ENCODE measurements at places on chromosomes 4 and X. TPM values are rescaled to one million over a fixed set of nuclear protein-coding genes. Genes with fewer than 3 reads are reported as not detected.

GRCh38 chr4:6280365-6280996 lies 10.8 kb downstream of the WFS1 start:
- H3K36me3 ChIP-seq: peaks cover 10% of the 10 kb centered on the region
- H3K27ac ChIP-seq: no peak overlapping the region
- H3K4me3 ChIP-seq: no peak overlapping the region
- no peak for DNase-seq

GRCh38 chrX:119230850-119231249 lies 5.2 kb upstream of the PGRMC1 start:
- no peaks in the 10 kb centered on the region for H3K36me3 ChIP-seq
- no peak overlapping the region for H3K27ac ChIP-seq
- no peak for DNase-seq
- H3K27me3 ChIP-seq: no peaks in the 10 kb centered on the region
- H3K4me3 ChIP-seq: no peak overlapping the region

- H3K36me3 ChIP-seq: no peaks in the 10 kb centered on the region
- DNase-seq: no peak
- no peak overlapping the region for H3K27ac ChIP-seq
- H3K4me1 ChIP-seq: no peaks in the 10 kb centered on the region
- no peaks in the 10 kb centered on the region for H3K27me3 ChIP-seq
Measured at GRCh38 chrX:44975666-44976263, 102.8 kb downstream of the KDM6A start.

DNA sequence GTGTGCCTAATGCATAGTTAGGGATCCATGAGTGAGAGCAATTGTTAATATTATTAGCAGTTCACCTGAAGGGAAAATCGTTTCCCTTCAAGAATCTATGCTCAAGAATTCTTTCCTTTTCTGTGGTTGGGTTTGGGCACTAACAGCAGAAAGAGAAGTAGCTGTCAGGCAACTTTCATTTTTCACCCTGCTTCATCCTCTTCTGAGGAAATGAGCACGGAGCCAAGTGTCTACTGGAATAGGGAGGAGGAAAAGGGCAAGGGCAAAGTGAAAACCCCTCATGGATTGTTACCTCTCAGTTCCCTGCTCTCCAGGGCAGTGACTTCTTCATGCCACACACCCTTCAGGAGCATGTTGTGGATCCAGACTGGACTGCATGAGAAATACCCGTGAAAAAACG lies 2.6 kb upstream of the HPGDS start:
- H3K27me3 ChIP-seq: no peaks in the 10 kb centered on the region
- no peak for DNase-seq
- no peaks in the 10 kb centered on the region for H3K36me3 ChIP-seq
- H3K27ac ChIP-seq: no peak overlapping the region
- no peak overlapping the region for H3K4me3 ChIP-seq

DNA sequence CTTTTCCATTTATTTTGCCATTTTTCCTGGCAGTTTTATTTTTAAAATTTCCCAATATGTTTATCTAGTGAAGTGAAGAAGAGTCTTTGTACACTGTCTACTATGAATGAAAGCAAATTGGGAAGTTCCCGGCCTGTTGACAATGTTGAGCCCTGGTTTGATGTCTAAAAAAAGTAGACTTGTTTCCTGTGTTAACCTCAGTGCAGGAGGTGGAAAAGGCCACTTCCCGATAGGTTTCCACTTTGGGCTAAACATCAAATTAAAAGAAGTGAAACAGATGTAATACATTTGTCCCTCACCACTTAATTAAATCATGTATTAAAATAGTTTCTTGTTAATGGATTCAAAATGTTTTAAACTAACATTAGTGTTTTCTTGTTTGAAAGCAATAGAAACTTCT lies 30.0 kb downstream of the BBS12 start:
- H3K36me3 ChIP-seq: no peaks in the 10 kb centered on the region
- H3K4me3 ChIP-seq: no peak overlapping the region
- no peaks in the 10 kb centered on the region for H3K27me3 ChIP-seq
- H3K4me1 ChIP-seq: peaks cover 4% of the 10 kb centered on the region

- no peak overlapping the region for H3K4me3 ChIP-seq
- H3K27ac ChIP-seq: no peak overlapping the region
- no peaks in the 10 kb centered on the region for H3K4me1 ChIP-seq
- H3K36me3 ChIP-seq: no peaks in the 10 kb centered on the region
Measured at GRCh38 chr4:55807556-55807955, 12.0 kb upstream of the EXOC1L start.

GRCh38 chr4:93103042-93103441 lies 725.5 kb upstream of the ATOH1 start:
- no peak overlapping the region for H3K4me3 ChIP-seq
- no peak for DNase-seq
- H3K27me3 ChIP-seq: no peaks in the 10 kb centered on the region

GRCh38 chr4:10490996-10491395 lies 33.8 kb upstream of the ZNF518B start:
- H3K36me3 ChIP-seq: no peaks in the 10 kb centered on the region
- no peak overlapping the region for H3K4me3 ChIP-seq
- no peaks in the 10 kb centered on the region for H3K27me3 ChIP-seq
- H3K4me1 ChIP-seq: no peaks in the 10 kb centered on the region
- H3K27ac ChIP-seq: no peak overlapping the region
- no peak for DNase-seq

DNA sequence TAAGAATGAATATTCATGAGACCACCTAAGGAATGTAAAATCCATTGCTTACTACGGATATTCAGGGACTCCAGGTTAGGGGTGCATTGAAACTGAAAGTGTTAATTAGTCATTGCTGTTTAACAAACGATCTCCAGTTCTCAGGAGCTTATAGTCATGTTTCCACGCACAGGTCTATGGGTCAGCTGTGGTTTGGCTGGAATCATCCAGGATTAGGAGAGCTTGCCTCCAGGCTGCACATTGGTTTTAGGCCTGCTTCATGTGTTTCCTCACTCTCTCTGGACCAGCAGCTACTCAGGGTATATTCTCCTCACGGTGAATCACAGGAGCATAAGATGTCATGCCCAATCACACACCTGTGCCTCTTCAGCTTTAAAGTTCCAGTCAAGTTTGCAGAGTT lies 98.9 kb downstream of the ATXN3L start:
- H3K36me3 ChIP-seq: no peaks in the 10 kb centered on the region
- no peaks in the 10 kb centered on the region for H3K4me1 ChIP-seq
- no peak for DNase-seq

- no peaks in the 10 kb centered on the region for H3K27me3 ChIP-seq
- no peak overlapping the region for H3K4me3 ChIP-seq
- no peaks in the 10 kb centered on the region for H3K4me1 ChIP-seq
- H3K36me3 ChIP-seq: no peaks in the 10 kb centered on the region
Measured at GRCh38 chr4:158282252-158282651, 72.0 kb downstream of the TMEM144 start.

GRCh38 chr4:132593717-132594400 lies 555.2 kb upstream of the PCDH10 start:
- DNase-seq: no peak
- no peaks in the 10 kb centered on the region for H3K36me3 ChIP-seq
- no peak overlapping the region for H3K27ac ChIP-seq
- H3K4me3 ChIP-seq: no peak overlapping the region
- no peaks in the 10 kb centered on the region for H3K4me1 ChIP-seq

DNA sequence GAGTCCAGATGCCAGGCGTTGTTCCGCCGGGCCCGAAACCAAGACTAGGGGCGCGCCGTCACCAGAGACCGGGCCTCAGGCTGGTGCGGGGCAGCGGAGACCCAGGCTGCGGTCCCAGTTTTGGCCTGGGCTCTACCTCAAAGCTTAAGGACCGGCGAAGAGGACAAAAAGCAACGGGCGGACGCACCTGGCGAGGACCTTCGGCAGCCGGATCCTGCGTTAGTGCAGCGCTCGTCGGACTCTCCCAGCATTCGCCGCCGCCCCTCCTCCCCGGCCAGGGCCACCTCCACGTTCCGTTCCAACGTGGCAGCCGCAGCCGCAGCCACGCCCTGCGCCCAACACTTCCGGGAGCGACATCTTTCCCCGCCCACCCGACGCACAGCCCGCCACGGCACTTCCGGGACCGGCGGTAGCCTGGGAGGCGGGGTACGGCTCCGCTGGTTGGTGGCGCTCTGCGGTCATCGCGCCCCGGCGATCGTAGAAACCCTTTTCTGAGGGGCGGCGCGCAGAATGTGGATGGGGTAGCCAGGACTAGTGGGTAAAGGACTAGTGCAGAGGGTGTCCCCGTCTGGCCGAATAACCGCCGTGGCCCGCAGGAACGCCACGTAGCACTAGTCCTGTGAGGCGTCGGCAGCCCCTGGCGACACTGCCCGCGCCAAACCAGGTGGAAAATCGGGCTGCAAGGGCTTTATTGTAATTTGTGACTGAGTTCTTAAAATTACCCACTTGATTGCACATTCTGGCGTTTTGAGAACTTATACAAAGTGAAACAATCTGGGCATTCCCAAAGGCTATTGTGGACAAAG lies at the start of gene SEC31A:
Gene SEC31A, minus strand, starts transcription at position 253 of the 806 bp plus-strand sequence. CDS start 9,217 bp downstream, outside the sequence.
- H3K4me1 ChIP-seq: peaks cover 32% of the 10 kb centered on the region
- H3K4me3 ChIP-seq: peak within 1 kb of the TSS; percentile 81
- peaks cover 35% of the 10 kb centered on the region for H3K36me3 ChIP-seq

DNA sequence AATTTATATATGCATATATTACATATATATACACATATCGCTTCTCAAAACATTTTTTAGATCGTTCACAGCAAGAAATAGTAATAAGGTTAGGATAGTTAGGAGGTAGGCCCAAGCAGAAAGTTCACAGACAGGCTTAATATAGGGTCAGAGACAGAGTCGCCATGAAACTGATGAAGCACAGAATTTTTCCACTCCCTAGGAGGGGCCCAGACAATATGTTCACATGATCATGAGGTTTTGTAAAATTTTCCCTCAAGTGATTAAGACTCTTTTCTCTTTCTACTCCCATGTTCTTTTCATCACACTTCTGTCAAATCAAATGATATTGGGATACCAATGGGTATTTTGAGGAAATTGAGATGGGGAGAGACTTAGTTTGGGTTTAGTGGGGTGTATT lies 5.2 kb upstream of the ENAM start:
- H3K36me3 ChIP-seq: no peaks in the 10 kb centered on the region
- no peak overlapping the region for H3K27ac ChIP-seq
- H3K4me1 ChIP-seq: no peaks in the 10 kb centered on the region
- DNase-seq: no peak

DNA sequence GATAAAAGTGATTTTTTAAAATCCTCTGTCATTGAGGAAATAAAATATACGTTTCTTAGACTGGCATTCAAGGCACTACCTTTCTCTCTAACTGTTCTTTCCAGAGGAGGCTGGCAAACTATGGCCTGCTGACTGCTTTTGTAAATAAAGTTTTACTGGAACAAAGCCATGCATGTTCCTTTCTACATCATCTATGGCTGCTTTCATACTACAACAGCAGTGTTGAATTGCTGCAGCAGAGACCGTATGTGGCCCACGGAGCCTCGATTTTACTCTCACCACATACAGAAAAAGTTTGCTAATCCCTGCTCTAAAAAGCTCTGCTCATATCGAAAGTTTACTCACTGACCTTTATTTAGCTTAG lies 20.2 kb downstream of the SETD7 start:
- peaks cover 8% of the 10 kb centered on the region for H3K4me1 ChIP-seq
- H3K4me3 ChIP-seq: no peak overlapping the region
- peaks cover 24% of the 10 kb centered on the region for H3K36me3 ChIP-seq

DNA sequence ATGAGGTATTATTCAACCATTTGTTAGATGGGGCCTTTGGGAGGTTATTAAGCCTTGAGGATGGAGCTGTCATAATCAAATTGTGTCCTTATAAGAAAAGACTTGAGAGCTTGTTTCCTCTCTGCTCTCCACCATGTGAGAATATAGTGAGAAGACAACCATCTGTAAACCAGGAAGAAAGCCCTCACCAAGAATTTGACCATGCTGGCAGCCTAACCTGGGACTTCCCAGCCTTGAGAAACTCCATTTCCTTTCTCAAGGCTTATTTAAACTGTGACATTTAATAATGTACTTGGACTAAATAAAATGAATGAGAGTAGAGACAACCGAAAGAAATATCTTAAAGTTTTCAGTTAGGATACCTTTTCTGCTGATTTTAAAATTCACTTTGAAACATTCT lies 83.7 kb upstream of the GC start:
- no peaks in the 10 kb centered on the region for H3K36me3 ChIP-seq
- H3K27ac ChIP-seq: no peak overlapping the region
- no peaks in the 10 kb centered on the region for H3K4me1 ChIP-seq
- H3K27me3 ChIP-seq: no peaks in the 10 kb centered on the region

DNA sequence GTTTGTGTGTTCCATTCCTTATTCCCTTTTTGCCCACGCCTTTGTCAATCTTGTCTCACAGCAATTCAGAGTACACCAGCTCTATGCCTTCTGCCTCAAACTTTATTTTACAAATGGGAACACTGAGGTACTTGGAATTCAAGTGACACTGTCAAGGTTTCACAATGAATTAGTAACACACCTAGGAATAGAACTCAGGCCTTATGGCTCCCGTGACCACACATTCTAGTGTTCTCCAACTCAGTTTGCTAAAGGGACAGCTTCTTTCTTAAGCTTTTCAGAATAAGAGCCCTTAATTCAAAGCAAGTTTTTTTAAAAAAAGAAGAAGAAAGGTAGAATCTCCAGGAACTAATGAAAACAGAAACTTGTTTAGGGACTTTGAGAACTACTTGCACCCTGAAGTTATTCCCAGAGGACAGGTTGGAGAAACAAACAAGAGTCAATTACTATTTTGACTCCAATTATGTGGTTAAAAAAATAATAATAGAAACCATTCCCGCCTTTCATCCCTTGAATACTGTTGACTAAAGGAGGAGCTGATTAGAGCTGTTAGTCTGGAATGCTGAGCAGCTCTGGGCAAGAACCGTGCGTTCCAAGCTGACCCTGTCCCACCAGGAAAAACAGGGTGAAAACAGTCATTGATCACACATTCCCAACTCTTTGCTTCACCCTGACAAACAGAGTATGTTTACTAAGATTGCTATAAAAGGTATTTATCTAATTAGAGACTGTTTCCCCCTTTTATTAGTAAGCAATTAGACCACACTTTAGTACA lies 408.8 kb upstream of the CNKSR2 start:
- no peak for DNase-seq
- H3K27me3 ChIP-seq: no peaks in the 10 kb centered on the region
- H3K4me1 ChIP-seq: no peaks in the 10 kb centered on the region
- no peak overlapping the region for H3K4me3 ChIP-seq
- H3K27ac ChIP-seq: no peak overlapping the region
- H3K36me3 ChIP-seq: no peaks in the 10 kb centered on the region

- H3K4me1 ChIP-seq: no peaks in the 10 kb centered on the region
- H3K36me3 ChIP-seq: no peaks in the 10 kb centered on the region
Measured at GRCh38 chrX:115941388-115941787, 229.2 kb upstream of the AGTR2 start.

DNA sequence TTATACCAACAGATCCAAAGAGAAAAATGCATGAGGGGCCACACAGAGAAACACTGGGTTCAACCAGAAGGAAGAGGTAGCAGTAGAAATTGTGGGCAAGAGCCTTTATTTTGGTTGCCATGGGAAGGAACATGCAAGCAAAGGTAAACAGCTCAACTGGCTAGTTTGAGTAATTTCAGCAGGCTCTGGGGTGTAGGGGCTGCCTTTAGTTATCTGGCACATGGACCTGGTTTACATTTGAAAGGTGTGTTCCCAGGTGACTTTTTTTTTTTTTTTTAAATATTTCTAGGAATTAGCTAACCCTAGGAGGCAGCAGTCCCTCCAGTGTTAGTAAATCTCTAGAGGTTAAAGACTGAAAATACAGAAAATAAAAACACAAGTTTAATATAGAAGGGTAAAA lies 481.9 kb downstream of the ACTRT1 start:
- no peak for DNase-seq
- no peaks in the 10 kb centered on the region for H3K4me1 ChIP-seq

Gene IL2RG
- 20.8 TPM for total RNA-seq

Gene KLHL4
- total RNA-seq: 1.0 TPM

Gene CCSER1
- total RNA-seq: 7.4 TPM

Gene SCML2
- 0.81 TPM for total RNA-seq

Gene HTATSF1
- total RNA-seq: 23.9 TPM

Gene PDZD11
- 23.6 TPM for total RNA-seq

Gene DDIT4L
- total RNA-seq: 0.98 TPM

Gene FAM149A
- total RNA-seq: 16.4 TPM
